ENCODE measurements at places on chromosomes 2 and 18.
A peak's percentile ranks its signal among the peaks of the same experiment; 100 is the strongest.

GRCh38 chr18:48926420-48926857 is 24.3 kb downstream of the SMAD7 start:
- H3K4me3 ChIP-seq: no peak overlapping the region
- DNase-seq: no peak

GRCh38 chr2:70258532-70258875 is 567 bp downstream of the PCYOX1 start:
- no peak for DNase-seq
- no peaks in the 10 kb centered on the region for H3K36me3 ChIP-seq
- H3K27me3 ChIP-seq: no peaks in the 10 kb centered on the region
- H3K4me1 ChIP-seq: 0 out of 2 replicates have a peak, but pooled peaks cover 5% of the 10 kb centered on the region

DNA sequence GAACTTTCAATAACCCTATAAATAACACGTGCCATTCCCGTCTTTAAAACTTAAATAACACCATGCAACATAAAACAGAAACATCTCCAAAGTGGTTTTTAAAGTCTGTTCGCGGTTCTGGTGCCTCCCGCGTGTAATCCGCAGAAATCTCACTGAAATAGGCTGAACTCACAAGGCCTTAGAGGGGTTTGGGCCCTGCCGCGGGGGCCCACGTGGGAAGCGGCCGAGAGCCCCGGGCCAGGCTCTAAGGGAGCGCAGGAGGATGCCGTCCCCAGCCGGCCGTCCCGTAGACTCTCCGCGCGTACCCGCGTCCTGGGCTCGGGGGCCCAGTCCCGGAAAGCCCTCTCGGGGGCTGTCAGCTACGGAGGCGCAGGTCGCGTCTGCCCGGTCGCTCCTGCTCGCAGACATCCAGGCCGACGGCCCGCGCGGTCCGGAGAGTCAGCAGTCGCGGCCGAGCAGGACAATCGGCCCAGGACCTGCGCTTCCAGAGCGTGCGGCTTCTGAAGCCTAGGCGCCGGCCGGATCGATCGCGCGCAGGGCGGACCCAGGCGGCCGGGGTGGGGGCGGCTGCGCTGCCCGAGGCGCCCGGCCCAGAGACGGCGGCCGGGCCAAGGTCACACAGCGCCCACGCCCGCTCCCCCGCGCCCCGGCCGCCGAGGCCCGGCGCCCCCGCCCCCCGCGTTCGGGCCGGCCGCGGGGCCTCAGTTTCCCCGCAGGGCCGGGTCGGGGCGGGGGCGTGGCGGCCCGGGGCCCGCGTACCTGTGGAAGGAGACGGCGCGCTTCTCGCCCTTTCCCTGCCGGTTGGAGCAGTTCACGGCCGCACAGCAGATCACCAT is 558 bp downstream of the THAP4 start:
- H3K36me3 ChIP-seq: peaks cover 3% of the 10 kb centered on the region
- H3K27me3 ChIP-seq: no peaks in the 10 kb centered on the region
- peak overlapping the region; percentile 92 for H3K27ac ChIP-seq

DNA sequence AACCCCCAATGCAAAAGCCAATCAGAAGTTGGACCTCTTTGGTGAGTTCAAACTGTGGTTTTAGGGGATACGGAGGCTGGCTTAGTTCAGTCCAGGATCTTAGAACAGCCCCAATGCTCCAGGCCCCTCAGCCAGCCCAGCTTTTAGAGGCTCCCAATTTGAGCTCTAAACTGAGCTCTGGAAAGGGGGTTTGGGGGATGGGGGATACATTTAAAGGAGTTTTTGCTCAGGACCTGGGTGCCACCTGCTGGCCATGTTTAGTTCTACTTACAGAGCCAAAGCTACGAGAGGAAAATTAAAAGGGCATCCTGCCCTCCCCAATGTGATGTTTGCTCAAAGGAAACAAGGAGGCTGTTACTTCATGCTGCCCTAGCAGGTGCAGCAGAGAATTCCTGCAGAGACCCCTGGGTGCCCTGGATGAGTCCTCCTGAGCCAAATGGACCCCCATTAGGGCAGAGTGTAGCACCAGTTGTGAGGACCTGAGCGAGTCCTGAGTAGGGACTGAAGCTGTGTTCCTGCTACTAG is 15.9 kb upstream of the TMEM214 start:
- H3K4me3 ChIP-seq: no peak overlapping the region
- no peaks in the 10 kb centered on the region for H3K27me3 ChIP-seq
- no peak for DNase-seq
- H3K36me3 ChIP-seq: no peaks in the 10 kb centered on the region

- H3K27me3 ChIP-seq: no peaks in the 10 kb centered on the region
- DNase-seq: no peak
- H3K36me3 ChIP-seq: no peaks in the 10 kb centered on the region
- no peaks in the 10 kb centered on the region for H3K4me1 ChIP-seq
Observed at GRCh38 chr18:50750546-50750945, 69.3 kb downstream of the MRO start.

- no peaks in the 10 kb centered on the region for H3K4me1 ChIP-seq
- H3K4me3 ChIP-seq: no peak overlapping the region
- H3K36me3 ChIP-seq: peaks cover 7% of the 10 kb centered on the region
- H3K27ac ChIP-seq: no peak overlapping the region
Observed at GRCh38 chr2:23760736-23761135, 166.2 kb downstream of the ATAD2B start.

- no peak overlapping the region for H3K4me3 ChIP-seq
- no peaks in the 10 kb centered on the region for H3K36me3 ChIP-seq
- H3K4me1 ChIP-seq: no peaks in the 10 kb centered on the region
- H3K27me3 ChIP-seq: no peaks in the 10 kb centered on the region
Observed at GRCh38 chr18:43010611-43011010, 104.9 kb downstream of the RIT2 start.

DNA sequence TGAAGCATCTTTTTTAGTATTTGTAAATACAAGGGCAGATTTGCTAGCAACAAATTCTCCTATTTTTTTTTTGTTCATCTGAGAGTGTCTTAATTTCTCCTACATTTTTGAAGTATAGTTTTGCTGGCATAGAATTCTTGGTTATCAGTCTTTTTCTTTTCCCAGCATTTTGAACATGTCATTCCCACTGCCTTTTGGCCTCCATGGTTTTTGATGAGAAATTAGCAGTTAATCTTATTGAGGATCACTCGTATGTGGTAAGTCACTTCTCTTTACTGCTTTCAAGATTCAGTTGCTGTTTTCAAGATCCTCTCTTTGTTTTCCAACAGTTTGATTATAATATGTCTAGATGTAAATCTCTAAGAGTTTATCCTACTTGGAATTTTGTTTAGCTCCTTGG is 16.9 kb upstream of the RNF149 start:
- H3K27me3 ChIP-seq: no peaks in the 10 kb centered on the region
- DNase-seq: no peak
- H3K4me1 ChIP-seq: no peaks in the 10 kb centered on the region
- H3K36me3 ChIP-seq: no peaks in the 10 kb centered on the region

GRCh38 chr18:21853775-21854552 is 113.4 kb downstream of the MIB1 start:
- H3K27me3 ChIP-seq: no peaks in the 10 kb centered on the region
- H3K27ac ChIP-seq: no peak overlapping the region
- DNase-seq: no peak
- H3K36me3 ChIP-seq: peaks cover 13% of the 10 kb centered on the region
- H3K4me1 ChIP-seq: no peaks in the 10 kb centered on the region
- H3K4me3 ChIP-seq: no peak overlapping the region

DNA sequence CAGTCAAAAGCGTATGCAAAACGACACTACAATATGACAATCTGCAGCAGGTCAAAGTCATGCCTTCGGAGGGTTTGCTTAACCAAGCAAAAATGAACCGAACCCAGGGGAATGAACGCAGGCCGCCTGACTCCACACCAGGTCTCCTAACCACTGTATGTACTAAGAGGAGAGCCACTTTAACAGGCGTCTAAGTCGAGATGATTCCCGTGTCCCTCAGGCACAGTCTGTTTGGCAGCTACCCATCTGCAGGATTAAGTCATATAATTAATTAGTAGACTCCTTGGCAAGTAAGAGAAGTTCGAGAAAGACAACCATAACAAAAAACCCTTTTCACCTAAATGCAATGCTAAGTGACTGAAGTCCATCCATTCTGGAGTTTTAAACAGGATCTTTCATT is 15.2 kb downstream of the CYB5A start:
- H3K27ac ChIP-seq: no peak overlapping the region
- no peak for DNase-seq
- H3K36me3 ChIP-seq: no peaks in the 10 kb centered on the region
- no peaks in the 10 kb centered on the region for H3K4me1 ChIP-seq

- H3K27ac ChIP-seq: no peak overlapping the region
- no peak for DNase-seq
- H3K4me3 ChIP-seq: no peak overlapping the region
Observed at GRCh38 chr2:171260471-171261424, 100.1 kb upstream of the TLK1 start.

DNA sequence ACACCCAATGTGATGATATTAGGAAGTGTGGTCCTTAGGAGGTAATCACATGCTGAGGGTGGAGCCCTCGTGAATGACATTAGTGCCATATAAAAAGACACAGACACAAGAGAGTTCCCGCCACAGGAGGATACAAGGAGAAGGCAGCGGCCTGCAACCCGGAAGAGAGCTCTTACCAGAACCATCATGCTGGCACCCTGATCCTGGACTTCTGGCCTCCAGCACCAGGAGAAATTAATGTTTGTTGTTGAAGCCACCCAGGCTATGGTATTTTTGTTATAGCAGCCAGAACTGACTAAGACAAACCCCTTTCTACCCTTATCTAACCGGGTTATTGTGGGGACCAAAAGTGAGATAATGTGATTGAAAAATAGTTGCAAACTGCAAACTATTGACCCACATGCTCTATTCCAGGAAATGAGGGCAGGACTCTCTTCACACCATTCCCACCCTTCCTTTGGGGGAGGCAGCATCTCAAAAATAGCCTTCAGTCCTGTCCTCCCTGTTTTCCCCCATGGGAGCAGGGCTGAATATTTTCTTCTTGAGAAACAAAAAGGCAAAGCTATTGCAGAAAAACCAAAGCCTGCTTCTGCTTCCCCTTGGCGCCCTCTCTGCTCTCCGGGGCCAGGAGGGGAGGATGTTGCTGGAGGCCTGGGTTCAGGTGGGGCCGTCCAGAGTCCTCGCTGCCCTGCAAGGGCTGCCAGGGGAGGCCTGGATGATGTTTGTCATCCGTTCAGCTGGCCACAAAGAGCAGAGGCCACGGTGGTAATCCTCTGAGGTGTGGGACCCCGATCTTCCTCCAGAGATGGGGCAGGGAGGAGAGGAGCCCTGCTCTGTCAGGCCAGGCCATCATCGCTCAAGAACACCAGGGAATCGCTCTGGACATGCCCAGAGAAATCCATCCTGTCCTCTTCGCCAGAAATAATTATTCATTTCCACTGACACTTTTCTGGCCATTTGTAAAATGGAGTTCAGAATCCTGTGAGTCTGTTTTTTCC is 73.8 kb upstream of the HAAO start:
- H3K27me3 ChIP-seq: no peaks in the 10 kb centered on the region
- H3K4me3 ChIP-seq: no peak overlapping the region
- H3K27ac ChIP-seq: no peak overlapping the region
- no peaks in the 10 kb centered on the region for H3K4me1 ChIP-seq
- no peak for DNase-seq

DNA sequence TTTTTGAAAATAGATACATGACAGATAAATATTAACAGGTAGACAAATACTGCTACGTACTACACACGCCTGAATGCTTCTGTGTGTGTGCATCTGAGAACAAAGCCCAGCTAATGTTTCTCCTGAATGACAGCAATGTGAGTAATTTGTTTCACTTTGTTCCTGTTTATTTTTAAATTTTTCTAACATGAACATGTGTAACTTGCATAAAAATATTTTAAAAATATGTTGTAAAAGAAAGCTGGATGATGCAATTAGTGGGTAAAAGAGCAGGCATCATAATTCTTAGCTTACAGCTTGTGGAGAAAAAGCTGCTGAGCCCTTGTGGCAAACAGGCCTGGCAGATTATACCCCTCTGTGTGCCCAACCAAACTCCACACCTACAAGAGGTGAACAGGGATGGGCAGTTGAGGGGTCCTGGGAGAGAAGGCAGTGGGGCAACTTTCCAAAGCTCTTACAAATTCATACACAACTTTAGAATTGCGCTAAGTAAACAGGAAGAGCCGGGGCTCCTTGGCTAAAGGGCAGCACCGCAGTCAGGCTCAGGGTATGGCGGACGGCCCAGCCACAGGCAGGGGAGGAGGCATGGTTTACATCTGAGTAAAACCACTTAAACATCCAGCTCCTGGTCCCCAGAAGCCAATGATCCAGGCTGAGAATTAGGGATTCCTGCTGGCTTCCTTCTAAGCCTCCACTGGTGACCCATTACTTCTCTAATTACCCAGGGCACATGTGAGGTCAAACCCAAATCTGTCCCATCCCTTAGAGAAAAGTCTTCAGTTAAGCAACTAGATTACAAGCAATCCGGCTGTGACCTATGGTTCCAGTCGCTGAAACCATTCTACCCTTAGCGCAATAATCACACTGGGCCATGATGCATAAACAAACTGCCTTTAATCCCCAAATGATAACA is 14.0 kb downstream of the PXDN start:
- H3K4me1 ChIP-seq: peaks cover 48% of the 10 kb centered on the region
- H3K36me3 ChIP-seq: no peaks in the 10 kb centered on the region
- no peak for DNase-seq
- H3K27me3 ChIP-seq: no peaks in the 10 kb centered on the region
- H3K4me3 ChIP-seq: no peak overlapping the region
- H3K27ac ChIP-seq: peak overlapping the region; percentile 90

DNA sequence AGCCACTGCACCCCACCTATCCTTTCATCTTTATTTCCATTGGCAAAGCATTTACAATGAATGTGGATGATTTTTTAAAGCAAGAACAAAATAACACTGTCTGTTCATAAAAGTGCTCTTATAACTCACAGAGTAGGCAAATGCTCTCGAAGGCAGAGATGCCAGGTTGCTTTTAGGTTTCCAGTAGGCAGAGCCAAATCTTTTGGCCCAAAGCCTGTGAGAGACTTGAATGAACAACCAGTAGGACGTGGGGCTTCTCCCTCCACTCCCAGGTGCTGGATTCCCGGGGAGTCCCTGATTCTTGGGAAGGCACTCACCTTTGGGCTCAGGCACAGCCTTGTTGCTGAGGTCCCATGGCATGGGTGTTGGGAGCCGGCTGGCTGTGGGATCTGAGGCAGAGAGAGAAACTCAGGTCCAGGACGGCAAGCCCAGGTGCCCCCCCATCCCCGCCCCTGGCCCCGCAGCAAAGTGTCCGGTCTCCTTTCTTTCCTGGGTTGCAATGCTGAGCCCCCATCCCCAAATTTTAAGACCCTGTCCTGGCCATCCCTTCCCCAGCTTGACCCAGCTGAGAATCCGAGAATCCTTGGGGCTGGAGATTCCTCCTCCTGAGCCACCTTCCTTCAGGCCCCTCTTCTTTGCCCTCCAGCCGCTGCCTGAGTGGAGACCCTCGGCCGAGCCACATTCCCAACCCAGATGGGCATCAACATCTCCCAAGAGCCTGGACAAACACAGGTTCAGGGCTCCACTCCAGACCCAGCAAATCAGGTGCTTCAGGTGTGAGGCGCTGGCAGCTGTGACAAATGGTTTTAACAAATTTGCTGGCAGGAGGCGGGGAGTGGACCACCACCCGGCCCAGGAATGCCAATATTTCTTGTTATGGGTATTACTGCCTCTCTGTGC is 5.8 kb downstream of the NEURL3 start:
- H3K27ac ChIP-seq: no peak overlapping the region
- no peaks in the 10 kb centered on the region for H3K27me3 ChIP-seq
- H3K36me3 ChIP-seq: no peaks in the 10 kb centered on the region
- no peak overlapping the region for H3K4me3 ChIP-seq
